ENCODE measurements at places on chromosomes 11 and 22.

DNA sequence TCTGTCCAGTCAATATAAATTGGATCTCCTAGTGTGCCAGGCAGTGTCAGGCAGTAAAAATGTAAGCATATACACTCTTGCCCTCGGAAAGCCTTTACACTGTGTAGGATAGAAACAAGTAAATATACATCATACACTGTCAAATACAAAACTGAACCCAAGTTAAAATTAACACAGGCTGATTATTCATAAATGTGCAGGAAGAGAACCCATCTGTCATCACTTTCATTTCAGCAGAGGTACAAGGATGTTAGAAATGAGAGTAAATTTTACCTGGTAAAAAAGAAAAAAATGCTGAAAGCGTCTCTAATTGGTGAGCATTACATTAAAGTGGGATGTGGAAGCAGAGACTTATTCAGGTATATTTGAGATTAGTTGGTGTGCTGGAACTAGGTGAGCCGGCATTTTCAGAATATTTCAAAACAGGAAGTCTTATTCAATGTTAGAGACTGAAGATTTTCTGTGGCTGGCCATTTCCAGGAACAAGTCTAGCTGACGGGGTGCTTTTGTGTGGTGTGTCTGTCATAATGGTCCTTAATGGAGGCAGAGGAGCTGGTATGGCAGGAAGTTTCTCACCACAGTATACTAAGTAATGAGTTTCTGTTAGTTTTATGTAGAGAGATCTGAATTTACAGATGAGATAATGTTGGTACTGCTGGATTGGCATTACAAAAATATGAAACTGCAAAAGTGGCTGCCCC lies 192.6 kb downstream of the CASP12 start:
- no peak for DNase-seq

DNA sequence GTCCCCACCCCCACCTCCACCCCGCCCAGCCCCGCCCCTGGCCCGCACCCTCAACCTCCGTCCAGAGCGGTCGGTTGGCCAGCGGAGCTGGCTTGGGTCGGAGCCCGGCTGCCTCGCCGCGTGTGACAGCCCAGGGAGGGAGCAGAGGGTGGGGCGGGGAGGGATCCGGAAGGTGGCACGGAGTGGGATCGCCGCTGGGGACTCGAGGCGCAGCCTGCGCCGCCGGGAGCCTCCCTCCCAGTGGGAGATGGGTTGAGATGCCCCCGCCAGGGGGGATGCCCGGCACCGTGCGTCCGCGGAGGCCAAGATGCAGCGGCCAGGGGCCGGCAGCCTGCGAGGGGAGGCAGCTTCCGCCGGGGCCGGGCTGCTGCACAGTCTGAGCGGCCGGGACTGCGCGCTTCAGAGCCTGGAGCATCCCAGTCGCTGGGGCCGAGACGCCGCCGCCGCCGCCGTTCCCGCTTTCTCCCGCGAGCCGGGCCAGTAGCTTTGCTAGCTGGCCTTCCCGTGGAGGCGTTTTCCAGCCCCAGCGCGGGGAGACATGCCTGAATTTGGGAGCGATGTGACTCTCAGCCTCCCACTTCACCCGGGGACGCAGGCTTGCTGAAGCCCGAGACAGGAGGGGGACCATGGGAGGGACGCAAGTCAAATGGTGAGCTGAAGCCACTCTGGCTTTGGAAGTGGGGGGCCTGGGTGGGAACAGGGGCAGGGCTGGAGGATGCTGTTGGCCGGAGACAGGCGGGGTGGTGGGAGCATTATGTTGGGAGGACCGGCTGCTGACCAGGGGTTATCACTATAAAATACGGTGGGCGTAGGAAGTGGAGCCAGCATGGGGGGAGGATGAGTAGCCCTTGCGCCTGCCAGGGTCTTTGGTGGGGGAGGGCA lies 40.2 kb downstream of the DIXDC1 start:
- no peak for DNase-seq

GRCh38 chr22:21074102-21074715 lies 28.5 kb downstream of the LRRC74B start:
- no peak for DNase-seq

DNA sequence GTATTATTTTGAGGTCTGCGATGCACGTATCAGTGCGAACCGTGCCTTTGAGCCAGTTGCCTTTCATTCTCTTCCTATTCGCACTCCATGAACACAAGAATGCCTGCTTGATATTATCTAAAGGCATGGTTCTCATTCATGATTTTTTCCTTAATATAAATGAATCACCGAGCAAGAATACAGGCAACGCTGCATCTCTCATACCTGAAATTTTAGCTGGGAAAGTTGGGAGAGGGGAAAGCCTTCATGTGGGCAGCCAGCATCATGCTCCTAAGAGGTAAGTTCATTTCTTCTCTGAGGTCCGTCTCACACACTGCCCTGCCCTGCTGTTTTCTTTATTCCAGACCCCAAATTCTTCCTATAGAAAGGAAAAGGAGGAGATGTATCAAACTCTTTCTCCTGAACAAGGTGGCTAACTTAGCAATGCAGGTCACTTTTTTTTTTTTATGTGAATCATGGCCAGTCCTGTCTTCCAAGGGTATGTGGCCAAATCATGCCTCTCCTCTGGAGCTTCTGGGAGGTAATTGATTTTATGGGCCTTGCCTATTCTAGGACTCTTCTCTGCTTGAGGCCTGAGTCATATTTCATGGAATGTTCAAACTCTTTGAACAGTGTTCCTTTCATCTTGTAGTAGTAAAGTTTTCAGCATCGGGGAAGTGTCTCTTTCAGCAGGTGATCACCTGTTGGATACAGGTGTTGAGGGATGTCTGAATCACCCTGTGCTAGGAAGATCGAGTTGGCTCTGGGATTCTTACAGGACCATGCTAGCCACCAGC lies 3.2 kb downstream of the GLB1L2 start:
- DNase-seq = no peak

GRCh38 chr22:46598737-46599424 lies 21.3 kb upstream of the GRAMD4 start:
- DNase-seq = no peak

GRCh38 chr11:125494974-125495725 lies 915 bp downstream of the FEZ1 start:
- DNase-seq = no peak

DNA sequence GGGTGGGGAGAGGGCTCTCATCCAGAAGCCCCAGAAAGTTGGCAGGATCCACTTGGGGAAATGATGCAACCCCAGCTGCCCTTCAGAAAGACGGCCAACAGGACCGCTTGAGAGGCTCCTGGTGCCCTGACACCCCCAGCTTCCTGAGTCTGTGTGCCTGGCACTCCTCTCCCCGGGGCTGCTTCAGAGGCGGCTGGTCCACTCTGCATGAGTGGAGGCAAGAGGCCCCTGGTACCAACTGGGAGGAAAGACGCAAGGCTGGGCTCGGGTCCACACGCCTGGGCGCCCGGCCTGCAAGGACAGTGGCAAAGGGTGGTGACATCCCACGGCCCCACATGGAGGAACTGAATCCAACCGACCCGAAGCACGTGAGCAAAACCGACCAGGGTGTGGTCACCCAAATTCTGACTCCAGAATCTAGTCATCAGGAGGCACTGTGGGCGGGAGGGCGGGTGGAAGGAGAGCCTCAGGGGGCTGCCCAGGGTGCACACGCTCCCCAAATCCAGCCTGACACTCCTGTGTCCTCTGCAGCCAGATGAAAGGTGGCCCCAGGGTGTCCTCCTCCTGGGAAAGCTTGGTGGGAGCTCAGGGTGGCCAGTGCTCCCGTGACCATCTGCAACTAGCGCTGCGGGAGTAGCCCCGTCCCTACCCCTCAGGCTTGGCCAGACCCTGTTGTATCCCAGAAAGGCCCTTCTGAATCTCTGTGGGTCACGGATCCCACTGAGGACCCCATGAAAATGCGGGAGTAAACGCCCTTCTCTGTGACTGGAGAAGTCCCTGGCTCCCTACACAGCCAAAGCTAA lies 3.7 kb downstream of the RNH1 start:
- DNase-seq = no peak

- no peak for DNase-seq
Measured at GRCh38 chr22:44898236-44898635, 111.6 kb downstream of the PHF21B start.

GRCh38 chr11:113628912-113629311 lies 77.2 kb downstream of the TMPRSS5 start:
- no peak for DNase-seq

- DNase-seq = no peak
Measured at GRCh38 chr22:46583571-46583970, 36.6 kb upstream of the GRAMD4 start.

GRCh38 chr11:63635762-63636465 lies 21.7 kb upstream of the PLAAT3 start:
- DNase-seq = peak; percentile 62

DNA sequence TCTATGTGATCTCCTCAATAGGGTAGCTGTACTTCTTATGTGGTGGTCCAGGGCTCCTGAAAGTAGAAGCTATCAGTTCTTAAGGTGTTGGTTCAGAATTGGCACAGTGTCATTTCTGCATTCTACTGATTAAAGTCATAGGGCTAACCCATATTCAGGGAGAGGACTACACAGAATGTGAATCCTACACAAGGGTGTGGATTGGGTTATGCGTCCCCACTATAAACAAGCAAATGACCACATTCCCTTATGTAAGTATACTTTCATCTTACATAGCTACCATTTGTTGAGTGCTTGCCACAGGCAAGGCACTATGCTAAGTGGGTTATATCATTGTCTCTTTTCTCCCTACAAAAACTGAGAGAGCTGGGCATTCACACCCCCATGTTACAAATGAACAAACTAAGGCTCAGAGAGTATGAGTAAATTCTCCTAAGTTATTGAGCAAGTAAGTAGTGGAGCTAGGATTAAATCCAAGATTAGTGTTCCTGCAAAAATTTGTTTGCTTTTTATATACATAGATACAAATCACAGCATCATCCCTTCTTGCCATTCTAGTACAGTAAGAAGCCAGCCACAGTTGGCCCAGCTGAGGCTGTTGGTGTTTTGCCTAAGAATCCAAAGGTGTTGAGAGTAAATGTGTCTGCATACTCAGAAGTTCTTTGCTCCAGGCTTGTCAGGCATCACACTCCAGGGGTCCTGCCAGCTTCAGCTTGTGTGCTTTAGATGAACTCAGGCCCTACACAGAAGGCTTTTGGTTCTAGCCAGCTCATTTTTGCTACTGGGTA lies 157.8 kb downstream of the KIF18A start:
- no peak for DNase-seq

DNA sequence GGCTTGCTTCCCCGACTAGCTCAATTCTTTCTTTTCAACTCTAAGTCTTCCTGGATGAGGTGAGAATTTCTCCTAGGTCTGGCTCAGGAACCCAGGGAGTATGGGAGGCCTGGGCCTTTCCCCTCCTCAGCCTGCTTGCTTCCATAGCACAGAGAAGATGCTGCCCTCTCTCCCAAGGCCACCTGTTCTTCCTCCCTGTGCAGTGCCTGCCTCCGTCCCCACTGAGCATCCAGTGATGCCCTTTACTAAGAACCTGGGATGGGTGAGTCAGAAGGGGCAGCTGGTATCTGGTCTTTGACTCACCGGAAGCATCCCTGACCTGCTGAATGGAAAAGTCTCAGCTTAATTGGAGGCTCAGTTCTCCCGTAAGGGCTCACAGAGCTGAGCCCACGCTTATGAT lies 607.9 kb downstream of the BUD13 start:
- DNase-seq = no peak

DNA sequence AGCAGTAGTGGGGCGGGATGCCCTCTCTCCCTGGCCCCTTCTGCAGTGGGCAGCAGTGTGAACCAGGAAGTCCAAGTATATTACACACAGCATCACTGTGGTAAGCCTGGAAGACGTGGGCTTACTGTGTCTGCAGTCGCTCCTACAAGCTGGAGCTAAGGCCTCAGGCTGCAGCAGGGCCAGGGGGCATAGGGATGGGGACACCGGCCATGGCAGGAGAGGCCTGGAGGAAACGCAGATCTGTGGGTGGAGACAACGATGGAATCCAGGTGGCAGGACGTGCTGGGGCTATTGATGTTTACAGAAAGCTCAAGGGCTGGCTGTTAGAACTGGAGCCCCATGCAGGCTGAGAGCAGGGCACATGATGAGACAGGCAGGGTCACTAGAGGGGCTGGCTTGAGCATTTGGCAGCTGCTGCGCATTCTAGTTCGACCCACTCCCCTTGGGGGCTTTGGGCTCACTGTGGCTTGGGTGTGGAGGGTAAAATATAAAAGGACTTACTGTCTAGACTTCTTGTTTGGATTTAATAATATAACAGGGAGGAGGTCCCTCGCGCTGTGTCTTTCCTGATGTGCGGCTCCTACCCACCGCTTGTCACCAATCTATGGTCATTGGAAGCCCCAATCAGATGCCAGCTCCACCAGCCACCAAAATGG lies 539.5 kb downstream of the TBC1D22A start:
- peak; percentile 5 for DNase-seq

DNA sequence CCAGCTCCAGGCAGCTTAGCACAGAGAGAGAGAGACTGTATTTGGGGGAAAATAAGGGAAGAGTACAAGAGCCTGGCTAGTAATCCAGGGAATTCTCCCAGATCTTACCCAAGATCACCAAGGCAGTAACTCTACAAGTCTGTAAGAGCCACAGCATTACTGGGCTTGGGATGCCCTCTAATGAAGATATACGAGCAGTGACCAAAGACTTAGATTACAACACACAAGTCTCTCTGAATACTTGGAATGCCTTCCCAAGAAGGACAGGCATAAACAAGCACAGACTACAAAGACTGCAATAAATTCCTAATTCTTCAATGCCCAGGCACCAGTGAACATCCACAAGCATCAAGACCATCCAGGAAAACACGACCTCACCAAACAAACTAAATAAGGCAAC lies 17.7 kb downstream of the DNAJC24 start:
- no peak for DNase-seq

- DNase-seq = no peak
Measured at GRCh38 chr11:109859045-109859724, 234.0 kb upstream of the ZC3H12C start.

- no peak for DNase-seq
Measured at GRCh38 chr11:30360741-30361140, 37.8 kb downstream of the ARL14EP start.

DNA sequence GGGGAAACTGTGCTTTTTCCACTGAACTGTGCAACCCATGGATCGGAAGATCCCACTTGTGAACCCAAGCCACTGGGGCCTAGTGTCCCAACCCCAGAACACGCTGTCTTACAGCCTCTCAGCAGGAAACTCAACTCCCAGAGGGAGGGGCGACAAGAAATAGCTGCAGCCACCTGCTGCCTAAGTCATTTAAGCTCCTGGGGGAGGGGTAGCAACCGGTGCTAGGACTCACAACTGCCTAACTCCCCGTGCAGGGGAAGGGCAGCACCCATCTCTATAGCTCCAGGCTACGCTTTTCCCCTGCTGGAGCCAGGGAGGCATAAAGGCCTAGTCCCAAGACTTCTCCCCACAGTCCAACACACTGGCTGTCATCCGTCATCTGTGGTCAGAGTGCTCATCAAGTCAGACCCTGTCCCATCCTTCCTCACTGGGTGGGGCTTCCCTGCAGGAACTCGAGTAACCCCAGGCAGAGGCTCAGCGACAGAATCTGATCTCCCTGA lies 363.0 kb downstream of the LUZP2 start:
- DNase-seq = no peak

GRCh38 chr11:76560219-76560618 lies 110.3 kb downstream of the LRRC32 start:
- no peak for DNase-seq

GRCh38 chr11:90840071-90840470 lies 617.2 kb upstream of the CHORDC1 start:
- no peak for DNase-seq

- DNase-seq = no peak
Measured at GRCh38 chr11:44032299-44033085, 15.3 kb upstream of the ACCSL start.
